ENCODE measurements at places on chromosomes 12 and 14.

DNA sequence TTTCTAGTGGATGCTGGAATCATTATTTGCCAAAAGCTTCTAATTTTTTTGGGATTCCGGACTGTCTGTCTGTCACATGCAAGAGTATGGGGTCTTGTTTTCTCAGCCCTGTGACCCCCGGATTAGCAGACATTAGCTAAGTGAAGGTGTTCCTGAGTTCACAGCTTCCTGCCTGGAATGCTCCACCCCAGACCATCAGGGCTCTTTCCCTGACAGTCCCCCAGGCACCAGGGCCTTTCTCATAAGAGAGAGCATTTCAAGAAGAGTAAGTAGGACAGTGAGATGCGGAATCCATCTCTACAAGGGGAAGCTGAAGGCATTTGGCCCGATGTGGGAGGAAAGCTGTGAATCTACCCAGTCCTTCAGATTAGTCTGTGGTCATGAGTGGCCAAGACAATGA lies 129.3 kb downstream of the SLC15A4 start:
- DNase-seq, result no peak

- DNase-seq, result no peak
These were observed 84.4 kb downstream of the SLC25A47 start for GRCh38 chr14:100407376-100408102.

- DNase-seq, result no peak
These were observed 103.0 kb downstream of the NDUFA12 start for GRCh38 chr12:94900496-94900895.

DNA sequence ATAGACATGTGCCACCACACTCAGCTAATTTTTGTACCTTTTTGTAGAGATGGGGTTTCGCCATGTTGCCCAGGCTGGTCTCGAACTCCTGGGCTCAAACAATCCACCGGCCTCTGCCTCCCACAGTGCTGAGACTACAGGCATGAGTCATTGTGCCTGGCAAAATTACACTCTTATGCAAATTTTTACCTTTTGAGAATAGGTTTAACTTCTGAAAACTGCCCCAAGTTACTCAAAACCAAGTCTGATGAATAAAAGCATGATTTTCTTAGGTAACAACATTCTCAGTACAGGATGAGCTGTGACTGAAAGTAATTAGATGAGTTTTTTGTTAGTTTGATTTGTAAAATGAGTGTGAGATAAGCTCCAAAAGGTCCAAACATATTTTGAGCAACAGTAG lies 166.0 kb downstream of the RPS29 start:
- DNase-seq, result no peak

GRCh38 chr12:27583981-27584380 lies 60.0 kb downstream of the PPFIBP1 start:
- DNase-seq, result no peak

DNA sequence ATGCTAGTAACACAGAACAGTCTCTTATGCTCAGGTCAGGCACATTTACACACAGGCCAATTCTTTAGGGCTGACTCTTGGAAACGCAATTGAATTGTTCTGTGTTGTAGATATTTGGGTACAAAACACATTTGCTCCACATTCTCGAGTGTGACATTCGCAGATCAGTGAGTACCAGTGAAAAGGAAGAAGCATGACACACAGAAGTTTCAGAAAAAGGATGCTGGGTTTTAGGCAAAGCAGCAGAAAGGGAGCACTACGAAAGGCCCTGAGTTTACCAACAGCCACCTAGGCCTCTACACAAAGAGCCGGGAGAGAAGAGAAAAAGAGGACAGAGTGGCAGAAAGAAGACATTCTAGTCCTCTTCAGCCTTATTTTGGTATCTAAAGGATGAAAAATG lies 254.4 kb upstream of the BTG1 start:
- no peak for DNase-seq

- DNase-seq, result peak; percentile 24
These were observed 98.6 kb downstream of the NT5DC3 start for GRCh38 chr12:103742349-103742932.

- DNase-seq, result no peak
These were observed 939.5 kb downstream of the SLC16A7 start for GRCh38 chr12:60535363-60535762.

GRCh38 chr12:21891751-21892217 lies 49.4 kb downstream of the ABCC9 start:
- no peak for DNase-seq

DNA sequence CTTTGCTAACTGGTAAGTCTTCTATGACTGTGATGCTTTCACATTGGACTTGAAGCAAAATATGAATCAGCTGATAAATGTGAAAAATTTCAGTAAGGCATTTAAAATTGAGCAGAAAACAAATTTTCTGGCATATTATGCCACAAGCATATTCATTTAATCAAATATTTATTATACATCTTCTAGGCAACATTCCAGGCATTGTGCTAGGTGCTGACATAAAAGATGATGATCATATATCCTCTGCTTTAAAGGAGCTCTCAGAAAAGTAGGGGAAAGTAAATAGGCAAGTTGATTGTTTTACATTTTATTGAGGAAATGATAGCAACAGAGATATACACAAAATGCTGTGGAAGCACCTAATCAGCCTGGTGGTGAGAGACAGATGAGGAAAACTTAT lies 248.9 kb downstream of the SLC16A7 start:
- DNase-seq, result no peak

DNA sequence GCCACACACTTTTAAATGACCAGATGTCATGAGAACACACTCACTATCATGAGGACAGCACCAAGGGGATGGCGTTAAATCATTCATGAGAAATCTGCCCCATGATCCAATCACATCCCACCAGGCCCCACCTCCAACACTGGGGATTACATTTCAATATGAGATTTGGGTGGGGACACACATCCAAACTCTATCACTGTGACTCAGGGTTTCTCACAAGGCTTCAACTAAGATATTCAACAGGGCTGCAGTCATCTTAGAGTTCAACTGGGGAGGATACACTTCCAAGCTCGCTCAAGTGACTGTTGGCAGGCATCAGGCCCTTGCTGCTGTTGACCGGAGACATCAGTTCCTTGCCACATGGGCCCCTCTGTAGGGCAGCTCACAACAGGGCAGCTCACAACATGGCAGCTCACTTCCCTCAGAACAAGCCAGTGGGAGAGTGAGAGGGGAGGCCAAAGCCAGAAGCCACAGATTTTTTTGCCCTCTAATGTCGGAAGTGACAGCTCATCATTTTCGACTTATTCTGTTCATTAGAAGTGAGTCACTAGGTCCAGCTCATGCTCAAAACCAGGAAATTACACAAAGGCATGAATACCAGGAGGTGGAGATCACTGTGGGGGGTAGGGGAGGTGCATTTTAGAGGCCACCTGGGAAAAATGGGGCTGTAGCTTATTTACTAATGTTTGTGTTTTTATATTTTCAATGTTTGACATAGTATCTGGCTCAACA lies 50.8 kb upstream of the PTHLH start:
- DNase-seq, result no peak

DNA sequence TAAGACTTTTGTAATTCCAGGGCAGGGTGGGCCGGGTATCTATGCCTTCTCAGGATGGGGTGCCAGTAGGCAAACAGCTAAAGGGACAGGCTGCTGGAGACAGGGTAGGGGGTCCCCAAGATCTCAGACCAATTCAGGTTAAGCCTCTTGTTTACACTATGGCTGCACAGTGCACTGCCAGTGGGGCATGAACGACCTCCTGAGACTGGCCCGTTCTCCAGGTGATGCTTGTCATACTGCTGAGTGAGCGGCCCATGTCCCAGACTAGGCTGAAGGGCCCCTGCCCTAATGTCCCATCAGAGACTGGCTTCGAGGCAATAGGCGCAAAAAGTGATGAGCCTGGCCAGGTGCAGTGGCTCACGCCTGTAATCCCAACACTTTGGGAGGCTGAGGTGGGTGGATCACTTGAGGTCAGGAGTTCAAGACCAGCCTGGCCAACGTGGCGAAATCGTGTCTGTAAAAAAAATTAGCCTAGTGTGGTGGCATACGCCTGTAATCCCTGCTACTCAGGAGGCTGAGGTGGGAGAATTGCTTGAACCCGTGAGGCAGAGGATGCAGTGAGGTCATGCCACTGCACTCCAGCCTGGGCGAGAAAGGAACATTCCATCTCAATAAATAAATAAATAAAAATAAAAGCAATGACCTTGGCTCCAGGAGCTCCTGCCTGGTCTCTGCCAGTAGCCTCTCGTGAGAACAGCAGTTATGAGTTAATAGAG lies 12.6 kb downstream of the SLC25A29 start:
- DNase-seq, result no peak

- no peak for DNase-seq
These were observed 11.3 kb downstream of the KIF26A start for GRCh38 chr14:104149617-104150135.

DNA sequence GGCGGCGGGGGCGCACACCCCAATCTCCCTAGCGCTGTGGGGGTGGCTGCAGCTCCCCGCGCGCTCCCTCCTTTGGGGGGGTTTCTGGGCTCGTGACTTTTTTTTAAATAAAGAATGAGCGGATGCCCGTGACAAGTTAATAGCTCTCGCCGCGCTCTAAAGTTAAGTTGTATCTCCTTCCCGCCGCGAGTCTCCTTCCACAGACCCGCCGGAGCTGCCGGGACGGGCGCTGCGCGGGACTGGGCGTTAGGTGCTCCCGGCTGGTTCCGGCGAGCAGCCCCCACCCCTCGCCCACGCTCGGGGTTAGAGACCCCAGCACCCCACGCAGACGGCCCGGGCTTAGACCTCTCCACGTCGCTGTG lies 82.6 kb upstream of the HMGA2 start:
- DNase-seq, result no peak

DNA sequence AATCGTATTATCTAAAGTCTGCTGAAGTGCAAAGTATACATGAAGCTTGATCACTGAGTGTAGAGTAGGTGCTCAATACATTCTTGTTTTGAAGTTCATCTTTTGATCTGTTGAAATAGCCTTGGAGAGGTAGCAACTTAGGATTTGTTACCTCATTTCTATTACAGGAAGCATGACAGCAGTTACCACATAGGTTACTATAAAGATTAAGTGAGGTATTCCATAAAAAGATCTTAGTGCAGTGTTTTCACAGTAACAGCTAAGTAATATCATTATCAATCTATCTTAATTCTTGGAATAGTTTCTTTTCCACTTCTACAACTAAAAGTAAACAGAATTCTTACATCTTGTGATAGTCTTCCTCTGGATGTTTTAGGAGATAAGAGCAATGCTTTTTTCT lies 50.9 kb downstream of the BTBD7 start:
- DNase-seq, result no peak

GRCh38 chr14:33767586-33768457 lies 183.1 kb downstream of the EGLN3 start:
- DNase-seq, result no peak

- no peak for DNase-seq
These were observed 28.9 kb downstream of the SLC25A21 start for GRCh38 chr14:37143475-37143874.

GRCh38 chr14:100305324-100306100 lies 732 bp downstream of the SLC25A29 start:
- DNase-seq, result no peak

GRCh38 chr14:32710231-32710671 lies 228.4 kb upstream of the NPAS3 start:
- DNase-seq, result no peak

DNA sequence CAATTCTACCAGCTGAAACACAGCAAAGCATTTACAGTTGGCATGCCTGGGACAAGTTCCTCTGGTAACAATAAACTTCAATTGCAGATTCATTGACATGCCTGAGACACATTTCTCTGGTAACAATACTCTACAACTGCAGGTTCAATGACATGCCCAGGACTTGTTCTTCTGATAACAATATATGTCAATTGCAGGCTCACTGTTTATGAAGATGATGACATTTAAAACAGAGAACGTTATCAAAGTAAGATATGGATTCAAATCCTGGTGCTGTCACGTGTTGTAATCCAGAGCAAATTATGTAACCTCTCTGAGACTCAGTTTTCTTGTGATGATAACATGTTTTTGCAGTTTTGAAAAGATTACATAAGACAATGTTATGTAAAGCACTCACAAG lies 20.5 kb downstream of the KITLG start:
- no peak for DNase-seq

DNA sequence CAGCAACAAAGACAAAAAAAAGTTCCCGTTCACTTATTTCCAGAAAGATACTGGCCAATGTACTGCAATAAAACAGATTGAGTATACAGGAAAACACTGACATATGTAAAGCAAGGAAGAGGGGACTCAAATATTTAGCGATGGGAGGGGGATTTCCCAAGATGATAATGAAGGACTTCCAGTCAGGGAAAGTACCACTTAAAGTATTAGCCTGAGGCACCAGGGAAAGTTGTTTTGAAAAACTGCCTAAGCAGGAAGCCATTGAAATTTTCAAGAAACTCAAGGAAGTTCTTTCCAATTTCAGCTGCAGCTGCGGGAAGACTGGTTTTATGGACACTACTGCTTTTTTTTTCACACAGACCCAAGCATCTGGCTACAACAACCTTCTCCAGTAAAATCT lies 1007.4 kb upstream of the NOVA1 start:
- no peak for DNase-seq

DNA sequence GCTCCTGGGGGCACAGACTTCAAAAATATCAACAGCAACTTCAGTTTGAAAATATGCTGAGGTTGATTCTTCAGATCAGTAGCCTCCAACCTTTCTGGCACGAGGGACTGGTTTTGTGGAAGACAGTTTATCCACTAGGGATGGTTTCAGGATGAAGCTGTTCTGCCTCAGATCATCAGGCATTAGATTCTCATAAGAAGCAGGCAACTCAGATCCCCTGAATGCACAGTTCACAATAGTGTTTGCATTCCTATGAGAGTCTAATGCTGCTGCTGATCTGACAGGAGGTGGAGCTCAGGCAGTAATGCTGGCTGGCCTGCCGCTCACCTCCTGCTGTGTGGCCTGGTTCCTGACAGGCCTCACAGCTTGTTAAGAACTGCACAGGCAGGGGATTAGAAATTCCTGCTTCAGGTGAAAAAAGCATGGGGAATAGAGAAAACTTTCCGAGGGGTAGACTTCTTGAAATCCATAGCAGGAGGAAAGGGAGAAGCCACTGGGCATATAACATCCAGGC lies 12.8 kb downstream of the EPYC start:
- DNase-seq, result no peak

DNA sequence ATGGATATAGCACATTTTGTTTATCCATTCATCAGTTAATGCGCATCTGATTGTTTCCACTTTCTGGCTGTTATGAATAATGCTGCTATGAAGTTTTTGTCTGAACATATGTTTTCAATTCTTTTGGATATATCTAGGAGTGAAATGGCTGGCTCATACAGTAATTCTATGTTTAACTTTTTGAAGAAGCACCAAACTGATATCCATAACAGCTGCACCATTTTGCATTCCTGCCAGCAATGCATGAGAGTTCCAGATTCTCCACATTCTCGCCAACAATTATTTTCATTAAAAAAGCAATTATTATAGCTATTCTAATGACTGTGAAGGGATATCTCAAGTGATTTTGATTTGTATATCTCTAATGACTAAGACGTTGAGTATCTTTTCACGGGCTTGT lies 89.9 kb upstream of the PPP4R3A start:
- DNase-seq, result no peak

GRCh38 chr14:78764645-78765044 lies 594.5 kb downstream of the NRXN3 start:
- DNase-seq, result no peak

DNA sequence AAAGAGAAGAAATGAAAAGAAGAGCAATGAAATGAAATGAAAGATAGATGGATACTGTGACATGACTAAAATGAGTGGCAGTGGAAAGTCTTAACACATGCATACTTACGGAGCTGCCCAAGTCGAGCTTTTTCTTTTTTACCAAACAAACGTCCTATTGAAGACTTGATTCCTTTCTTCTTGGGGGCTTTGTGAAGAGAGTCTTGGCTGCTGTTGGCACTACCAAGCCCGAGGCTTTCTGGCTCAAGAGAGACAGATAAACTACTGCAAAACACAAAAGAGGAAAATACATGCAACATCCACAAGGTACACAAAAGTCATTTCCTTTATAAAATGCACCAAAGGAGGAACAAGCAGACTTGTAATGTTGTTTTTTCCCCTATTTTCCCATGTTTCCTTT lies 261.2 kb downstream of the ACSS3 start:
- no peak for DNase-seq

Data from NCI-H187 treated with DMSO at 0.1 percent for 48 hours (cell line).